ENCODE measurements at places on chromosomes 4 and X. TPM values are rescaled to one million over a fixed set of nuclear protein-coding genes. Genes with fewer than 3 reads are reported as not detected.

The AMOT gene
- total RNA-seq = 17.6 TPM

The FAM47A gene
- not detected for total RNA-seq

The TIMM8A gene
- 3.1 TPM for total RNA-seq

The CDS1 gene
- 0.27 TPM for total RNA-seq

The ZCCHC13 gene
- total RNA-seq = not detected

The ZAR1 gene
- not detected for total RNA-seq

The SRPK3 gene
- total RNA-seq = 195 TPM

The SMR3A gene
- not detected for total RNA-seq

The TMSB15A gene
- total RNA-seq = 16.0 TPM

DNA sequence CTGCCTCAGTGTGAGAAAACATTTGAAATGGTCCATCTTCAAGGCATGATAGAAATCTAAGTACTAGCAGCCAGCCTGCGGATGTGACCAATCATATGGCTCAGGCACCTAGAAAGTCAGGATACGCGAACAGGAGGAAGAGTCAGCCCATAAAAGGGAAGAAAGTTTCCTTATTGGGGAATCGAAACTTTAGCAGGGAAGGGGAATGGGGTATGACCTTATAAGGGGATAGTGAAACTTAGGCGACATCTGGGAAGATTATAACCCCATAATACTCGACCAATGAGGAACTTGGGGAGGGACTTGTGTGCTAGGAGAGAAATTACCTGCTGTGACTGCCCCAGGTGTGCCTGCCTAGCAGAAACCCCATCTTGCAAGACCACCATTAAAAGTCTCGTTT, 26.2 kb upstream of the PYURF start:
- no peak overlapping the region for H3K27ac ChIP-seq
- no peak for DNase-seq
- H3K4me3 ChIP-seq = no peak overlapping the region
- H3K27me3 ChIP-seq = no peaks in the 10 kb centered on the region

DNA sequence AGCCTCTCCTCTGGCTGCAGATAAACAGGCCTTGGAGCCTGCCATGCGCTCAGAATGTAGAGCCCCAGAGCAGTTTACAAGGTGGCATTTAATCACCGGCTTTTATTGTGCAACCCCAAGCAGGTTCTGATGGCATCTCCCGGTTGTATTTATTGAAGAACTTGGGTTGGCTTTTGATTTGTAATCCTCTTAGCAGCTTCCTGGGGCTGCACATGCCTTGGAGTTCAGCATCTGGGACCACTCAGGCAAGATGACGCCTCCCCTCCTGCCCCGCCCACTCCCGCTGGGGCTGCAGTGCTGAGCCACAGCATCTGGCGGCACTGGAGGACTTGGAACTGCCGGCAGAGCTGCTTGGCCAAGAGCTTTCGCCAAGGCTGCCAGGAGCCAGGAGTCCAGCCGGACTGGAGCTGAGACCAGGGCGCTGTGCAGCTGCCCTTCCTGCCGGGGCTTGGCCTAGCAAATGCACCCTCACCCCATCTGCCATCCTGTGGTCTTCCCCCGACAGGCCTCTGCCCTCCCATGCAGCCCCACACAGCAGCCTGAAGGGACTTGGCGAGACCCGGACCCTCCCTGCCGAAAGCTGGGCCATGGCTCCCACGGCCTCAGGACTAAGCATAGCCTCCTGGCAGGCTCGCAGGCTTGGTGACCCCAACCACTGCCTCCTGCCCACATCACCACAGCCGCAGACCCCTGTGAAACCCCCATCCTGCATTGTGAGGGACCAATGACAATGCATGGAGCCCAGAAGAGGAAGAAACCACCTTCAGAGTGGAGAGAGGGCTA, 5.4 kb downstream of the HTRA3 start:
- H3K27me3 ChIP-seq = peaks cover 2% of the 10 kb centered on the region
- peaks cover 6% of the 10 kb centered on the region for H3K36me3 ChIP-seq
- H3K27ac ChIP-seq = peak overlapping the region; percentile 72
- H3K4me3 ChIP-seq = no peak overlapping the region
- DNase-seq = peak; percentile 96
- H3K4me1 ChIP-seq = peaks cover 92% of the 10 kb centered on the region

DNA sequence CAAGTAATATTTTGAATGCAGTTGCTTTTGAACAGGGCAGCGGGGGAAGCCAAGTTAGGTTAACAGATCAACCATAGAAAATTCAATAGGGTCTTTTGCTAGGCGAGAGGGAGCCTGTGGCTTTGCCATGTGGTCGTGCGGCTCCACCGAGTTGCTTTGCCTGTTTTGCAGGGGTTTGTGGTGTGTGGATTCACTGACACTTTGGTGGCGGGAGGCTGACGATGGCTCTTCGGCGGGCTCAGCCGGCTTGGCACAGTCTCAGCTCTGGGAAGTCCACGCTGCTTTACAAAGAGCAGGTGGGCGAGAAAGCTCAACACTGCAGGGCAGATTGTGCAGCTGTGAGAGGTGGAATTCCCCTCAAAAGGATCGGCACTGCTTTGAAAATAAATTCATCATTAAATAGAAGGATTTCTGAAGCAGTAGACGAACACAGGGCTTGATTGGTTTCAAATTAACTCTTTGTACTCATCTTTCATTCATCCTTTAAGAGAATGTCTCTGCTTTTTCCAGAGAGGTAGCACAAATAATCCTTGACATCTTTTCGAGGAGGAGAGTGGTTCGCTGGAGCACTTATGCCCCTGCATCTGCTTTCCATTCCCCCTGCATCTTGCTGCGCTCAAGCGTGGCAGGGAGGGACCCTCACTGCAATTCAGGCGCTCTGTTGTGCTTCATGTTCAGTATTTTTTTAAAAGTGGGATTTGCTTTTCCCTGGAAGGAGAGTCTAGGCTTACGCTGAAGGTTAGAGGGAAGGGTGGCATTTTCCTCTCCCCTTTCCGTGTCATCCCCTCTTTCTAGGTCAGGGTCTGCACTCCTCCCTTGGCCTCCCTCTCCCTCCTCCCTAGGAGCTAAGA, 201.8 kb upstream of the LEF1 start:
- H3K4me3 ChIP-seq = no peak overlapping the region
- no peak for DNase-seq
- H3K36me3 ChIP-seq = no peaks in the 10 kb centered on the region
- peaks cover 7% of the 10 kb centered on the region for H3K27me3 ChIP-seq

DNA sequence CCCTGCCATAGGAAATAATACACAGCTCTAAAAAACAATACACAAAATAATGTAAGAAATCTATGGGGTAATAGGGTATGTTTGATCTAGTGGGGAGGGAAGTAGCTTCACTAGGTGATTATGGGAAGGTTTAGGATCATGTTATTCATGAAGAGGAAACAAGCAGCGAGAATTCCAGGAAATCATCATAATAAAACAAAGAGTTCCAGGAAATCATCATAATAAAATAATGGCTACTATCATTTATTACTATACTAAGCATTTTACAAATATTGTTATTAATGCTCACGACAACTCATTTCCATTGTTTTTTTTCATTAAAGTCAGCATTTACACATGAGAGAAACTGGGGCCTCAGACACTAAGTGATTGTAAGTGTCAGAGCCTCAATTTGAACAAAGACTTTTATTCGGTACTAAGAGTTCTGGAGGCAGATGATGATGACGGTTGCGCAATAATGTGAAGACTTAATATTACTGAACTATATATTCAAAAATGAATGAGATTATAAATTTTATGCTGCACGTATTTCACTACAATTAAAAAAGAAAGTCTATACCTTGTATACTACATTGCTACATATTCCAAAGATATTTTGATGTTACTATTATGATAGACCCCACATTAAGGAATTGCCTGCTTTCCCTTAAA, 12.2 kb upstream of the CXCL8 start:
- no peaks in the 10 kb centered on the region for H3K36me3 ChIP-seq
- H3K27me3 ChIP-seq = peaks cover 2% of the 10 kb centered on the region
- no peak overlapping the region for H3K4me3 ChIP-seq
- H3K4me1 ChIP-seq = no peaks in the 10 kb centered on the region

DNA sequence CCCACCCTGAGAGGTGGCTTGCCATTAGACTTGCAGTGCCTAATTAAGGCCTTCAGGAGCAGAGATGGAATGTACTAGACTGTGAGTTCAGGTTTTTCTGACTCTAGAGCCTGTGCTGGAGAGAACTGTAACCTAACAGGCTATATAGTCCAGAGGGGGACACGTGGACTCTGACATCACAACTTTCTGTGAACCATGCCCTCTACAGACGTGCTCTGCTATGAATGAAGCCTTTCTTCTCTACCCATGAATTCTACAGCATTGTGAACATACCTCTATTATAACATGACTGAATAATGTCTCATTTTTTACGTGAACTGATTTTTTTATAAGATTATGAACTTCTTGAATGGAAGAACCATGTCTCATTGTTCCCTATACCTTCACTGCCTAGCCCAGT, 68.8 kb downstream of the EVC2 start:
- H3K27me3 ChIP-seq = no peaks in the 10 kb centered on the region
- no peaks in the 10 kb centered on the region for H3K4me1 ChIP-seq
- DNase-seq = no peak
- no peak overlapping the region for H3K27ac ChIP-seq
- peaks cover 26% of the 10 kb centered on the region for H3K36me3 ChIP-seq
- no peak overlapping the region for H3K4me3 ChIP-seq

GRCh38 chrX:154529206-154529612, 13.2 kb upstream of the FAM3A start:
- peaks cover 14% of the 10 kb centered on the region for H3K4me1 ChIP-seq
- H3K4me3 ChIP-seq = no peak overlapping the region
- H3K27ac ChIP-seq = no peak overlapping the region
- H3K36me3 ChIP-seq = peaks cover 16% of the 10 kb centered on the region

DNA sequence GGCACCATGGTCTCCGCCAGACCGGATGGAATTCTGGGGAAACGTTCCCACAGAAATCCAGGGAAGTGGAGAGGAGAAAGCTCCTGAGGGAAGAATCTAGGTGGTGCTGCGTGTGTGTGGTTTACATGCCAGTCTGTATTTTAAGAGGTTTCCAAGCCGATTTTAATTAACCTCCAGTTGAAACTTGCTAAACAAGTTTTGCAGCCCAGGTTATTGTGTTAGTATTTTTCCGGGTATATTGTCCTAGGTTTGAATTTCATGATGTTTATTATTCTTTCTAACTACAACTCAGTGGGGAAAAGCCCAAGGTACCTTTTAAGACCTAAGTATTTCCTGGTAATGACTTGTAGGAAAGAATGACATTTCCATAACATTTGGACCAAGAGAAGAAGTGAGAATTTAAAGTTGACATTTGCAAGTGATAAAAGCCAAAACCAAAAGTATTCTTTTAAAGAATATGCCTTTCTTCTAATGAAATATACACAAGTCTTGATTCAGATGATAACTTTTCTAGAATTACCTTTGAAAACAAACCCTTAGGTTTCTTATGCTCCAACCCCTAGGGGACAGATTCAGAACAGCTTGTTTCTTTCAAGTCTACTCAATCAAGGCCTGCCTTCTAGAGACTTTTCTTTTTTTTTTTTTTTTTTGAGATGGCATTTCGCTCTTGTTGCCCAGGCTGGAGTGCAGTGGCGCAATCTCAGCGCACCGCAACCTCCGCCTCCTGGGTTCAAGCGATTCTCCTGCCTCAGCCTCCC, 14.6 kb downstream of the SAT1 start:
- H3K27me3 ChIP-seq = peaks cover 15% of the 10 kb centered on the region
- no peak overlapping the region for H3K27ac ChIP-seq

DNA sequence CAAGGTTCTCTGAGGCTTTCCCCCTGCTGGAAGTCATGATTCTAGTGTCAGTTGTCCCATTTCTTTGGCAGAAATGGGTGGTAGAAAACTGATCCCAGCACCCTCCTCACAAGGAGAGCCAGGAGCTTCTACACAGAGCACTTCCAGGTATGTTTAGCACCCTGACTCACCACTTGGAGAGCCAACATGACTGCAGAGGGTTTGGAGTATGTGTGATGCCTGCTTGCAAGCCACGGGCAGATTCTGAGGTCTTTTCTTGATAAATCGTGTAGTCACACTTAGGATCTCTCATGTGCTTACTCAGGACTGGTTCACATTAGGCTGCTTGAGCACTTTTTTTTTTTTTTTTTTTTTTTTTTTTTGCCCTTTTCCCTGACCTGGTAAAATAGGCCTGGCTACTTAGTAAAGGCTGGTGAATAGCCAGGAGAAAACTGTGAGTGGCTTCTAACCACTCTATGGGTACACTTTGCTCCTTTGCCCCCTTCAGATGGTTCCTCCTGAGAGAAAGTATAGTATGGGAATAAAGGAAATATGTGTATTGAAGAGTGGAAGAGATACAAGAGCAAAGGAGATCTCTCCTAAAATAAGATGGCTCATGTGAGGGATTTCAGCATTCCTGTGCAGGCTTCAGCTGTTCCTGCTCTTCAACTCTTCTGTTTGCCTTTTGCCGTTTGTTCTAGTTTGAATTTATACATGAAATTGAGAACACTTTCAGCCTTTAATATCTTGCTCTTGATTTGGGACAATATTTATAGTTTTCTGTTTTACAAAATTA, 103.6 kb downstream of the EMCN start:
- H3K27ac ChIP-seq = no peak overlapping the region
- H3K4me3 ChIP-seq = no peak overlapping the region
- peaks cover 2% of the 10 kb centered on the region for H3K4me1 ChIP-seq
- H3K36me3 ChIP-seq = peaks cover 2% of the 10 kb centered on the region

GRCh38 chrX:109728173-109728535, 4.9 kb downstream of the ACSL4 start:
- no peaks in the 10 kb centered on the region for H3K4me1 ChIP-seq
- H3K4me3 ChIP-seq = no peak overlapping the region
- no peak overlapping the region for H3K27ac ChIP-seq
- H3K36me3 ChIP-seq = no peaks in the 10 kb centered on the region

- H3K4me1 ChIP-seq = no peaks in the 10 kb centered on the region
- no peak for DNase-seq
- no peak overlapping the region for H3K27ac ChIP-seq
- no peaks in the 10 kb centered on the region for H3K27me3 ChIP-seq
Observed at GRCh38 chr4:69999420-69999819, 3.7 kb downstream of the STATH start.

- peak; percentile 36 for DNase-seq
- H3K4me3 ChIP-seq = no peak overlapping the region
- H3K4me1 ChIP-seq = peaks cover 2% of the 10 kb centered on the region
- H3K27ac ChIP-seq = no peak overlapping the region
- H3K36me3 ChIP-seq = no peaks in the 10 kb centered on the region
Observed at GRCh38 chrX:107565931-107566603, 62.2 kb upstream of the PRPS1 start.

DNA sequence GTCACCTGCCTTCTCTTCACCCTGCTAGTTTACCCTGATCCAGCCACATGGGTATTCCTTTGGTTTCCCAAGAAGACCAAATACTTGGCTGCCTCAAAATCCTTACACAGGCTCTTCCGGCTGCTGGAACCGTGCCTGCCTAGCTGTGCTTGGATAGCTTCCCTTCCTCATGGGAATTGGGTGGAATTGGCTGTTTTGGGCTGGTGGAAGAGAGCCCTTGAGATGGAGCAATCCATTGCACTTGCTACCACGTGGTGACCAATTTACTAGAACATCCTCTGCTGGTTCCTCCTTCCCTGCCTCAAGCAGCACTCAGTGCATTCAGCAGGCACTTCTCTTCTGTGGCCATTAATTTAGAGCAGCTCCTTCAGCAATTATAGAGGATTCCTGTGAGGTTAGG, 119.3 kb upstream of the AP1S2 start:
- no peak overlapping the region for H3K27ac ChIP-seq
- no peaks in the 10 kb centered on the region for H3K36me3 ChIP-seq
- H3K4me3 ChIP-seq = no peak overlapping the region
- H3K4me1 ChIP-seq = no peaks in the 10 kb centered on the region
